EL (cell line): ENCODE measurements at places on chromosomes 16 and 17.

DNA sequence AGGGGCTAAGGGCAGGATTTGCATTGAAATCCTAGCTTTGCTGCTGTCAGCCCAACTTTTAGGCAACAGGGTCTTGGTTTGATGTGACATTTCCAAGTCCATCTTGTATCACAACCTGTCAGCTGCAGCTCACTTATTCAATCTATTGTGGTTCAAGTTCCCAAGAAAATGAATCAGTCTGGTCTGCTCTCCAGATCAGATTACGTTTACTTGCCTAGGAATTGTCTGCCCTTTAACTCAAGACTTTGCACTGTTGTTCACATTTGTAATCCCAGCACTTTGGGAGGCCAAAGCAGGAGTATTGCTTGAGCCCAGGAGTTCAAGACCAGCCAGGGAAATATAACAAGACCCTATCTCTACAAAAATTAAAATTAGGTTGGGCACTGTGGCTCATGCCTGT lies 10.0 kb downstream of the STX4 start:
- no peak for DNase-seq

GRCh38 chr17:21292867-21293830 lies 8.6 kb downstream of the MAP2K3 start:
- DNase-seq: no peak

- peak; percentile 48 for DNase-seq
Measured at GRCh38 chr17:12545877-12546513, 119.7 kb upstream of the MYOCD start.

GRCh38 chr16:600781-601180 lies 10.9 kb downstream of the RAB40C start:
- DNase-seq: no peak

- no peak for DNase-seq
Measured at GRCh38 chr16:28213396-28213795, 1.6 kb upstream of the XPO6 start.

- no peak for DNase-seq
Measured at GRCh38 chr17:9032151-9032550, 10.8 kb downstream of the NTN1 start.

DNA sequence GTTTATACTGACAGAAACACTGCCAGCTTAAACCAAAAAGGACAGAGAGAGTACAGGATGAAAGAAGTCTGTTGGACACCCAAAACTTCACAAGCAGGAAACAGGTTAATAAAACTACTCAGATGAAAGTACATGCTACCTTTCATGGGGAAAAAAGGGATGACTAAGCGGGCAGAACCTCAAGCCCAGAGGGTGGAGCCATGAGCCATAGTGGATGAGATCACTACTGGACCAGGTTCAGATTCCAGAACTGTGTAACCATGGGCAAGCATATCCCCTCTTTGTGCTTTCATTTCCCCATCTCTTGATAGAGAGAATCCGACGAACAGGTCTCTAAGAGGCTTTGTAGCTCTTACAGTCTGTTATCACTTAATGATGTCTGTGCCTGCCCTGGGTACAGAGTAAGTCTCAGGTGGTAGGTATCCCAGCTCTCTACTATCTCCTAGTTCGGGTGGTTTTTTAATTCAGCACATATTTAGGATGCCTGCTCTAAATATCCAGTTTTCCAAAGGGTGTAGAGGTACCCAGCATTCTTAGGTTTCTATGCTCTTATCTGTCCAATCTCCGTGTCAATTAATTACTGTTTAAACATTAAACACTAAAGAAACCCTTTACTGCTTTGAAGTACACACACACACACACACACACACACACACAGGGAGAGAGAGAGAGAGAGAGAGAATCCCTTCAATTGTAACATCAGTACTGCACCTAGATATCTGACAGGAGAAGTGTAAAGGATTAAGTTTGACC lies 206.7 kb downstream of the ZNF423 start:
- peak; percentile 75 for DNase-seq

DNA sequence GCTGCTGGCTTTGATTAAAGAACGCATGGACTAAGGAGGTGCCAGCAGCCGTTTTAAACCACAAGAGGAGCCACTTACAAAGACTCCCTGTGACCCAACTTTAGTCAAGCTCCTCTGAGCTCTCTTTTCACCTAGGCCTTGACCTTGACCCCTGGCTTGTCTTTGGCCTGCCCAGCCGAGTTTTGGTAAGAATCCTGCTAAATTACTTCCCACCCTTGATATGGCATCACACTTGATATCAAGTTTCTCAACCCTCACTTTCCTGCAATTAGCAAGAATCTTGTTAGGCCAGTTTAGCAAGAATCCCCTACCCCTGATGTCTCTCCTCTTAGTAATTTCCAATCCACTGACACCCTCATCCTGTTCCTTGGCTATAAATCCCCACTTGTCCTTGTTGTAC lies 232.8 kb upstream of the SALL1 start:
- DNase-seq: no peak

DNA sequence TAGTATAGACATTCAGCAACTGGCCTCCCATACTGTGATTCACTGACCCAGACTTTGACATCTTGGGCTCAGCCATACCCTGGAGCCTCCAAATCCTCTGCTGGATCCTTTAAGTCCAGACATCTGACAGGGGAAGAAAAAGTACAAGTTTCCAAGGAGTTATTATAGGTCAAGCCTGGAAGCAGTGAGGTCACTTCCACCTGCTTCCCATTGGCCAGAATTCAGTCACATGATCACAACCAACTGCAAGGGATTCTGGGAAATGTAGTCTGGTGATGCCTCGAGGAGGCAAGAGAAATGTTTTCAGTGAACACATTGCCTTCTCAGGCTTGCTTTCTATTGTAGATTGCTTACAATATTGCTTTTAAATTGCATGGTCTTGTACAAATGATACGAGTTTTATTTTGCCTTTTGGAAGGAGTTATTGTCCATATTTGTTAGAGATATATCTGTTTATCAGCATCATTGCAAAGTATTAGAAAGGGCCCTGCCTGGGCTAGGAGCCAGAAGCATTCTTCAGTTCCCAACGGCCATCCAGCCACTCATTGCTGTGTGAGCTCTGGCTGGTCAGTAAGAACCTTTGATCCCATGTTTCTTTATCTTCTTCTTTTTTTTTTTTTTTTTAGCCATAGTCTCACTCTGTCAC lies 696.9 kb downstream of the WWOX start:
- no peak for DNase-seq

DNA sequence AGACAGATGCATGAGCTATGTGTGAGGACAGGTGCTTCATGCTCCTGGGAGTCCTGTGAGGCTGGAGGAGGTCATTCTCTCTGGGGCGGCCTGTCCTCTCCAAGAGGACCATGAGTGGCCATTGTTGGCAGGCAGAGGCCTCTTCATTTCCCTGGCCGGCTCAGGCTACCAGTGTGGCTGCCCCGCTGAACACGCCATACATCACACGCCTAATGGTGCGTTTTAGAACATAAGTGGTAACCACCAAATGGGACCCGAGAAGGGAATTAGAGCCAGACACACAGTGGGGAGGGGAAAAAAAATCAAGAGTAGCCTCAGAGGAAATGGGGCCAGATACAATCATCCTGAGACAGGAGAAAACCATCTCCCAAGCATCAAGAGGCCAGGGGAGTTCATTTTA lies 140.0 kb downstream of the SPACA3 start:
- no peak for DNase-seq

DNA sequence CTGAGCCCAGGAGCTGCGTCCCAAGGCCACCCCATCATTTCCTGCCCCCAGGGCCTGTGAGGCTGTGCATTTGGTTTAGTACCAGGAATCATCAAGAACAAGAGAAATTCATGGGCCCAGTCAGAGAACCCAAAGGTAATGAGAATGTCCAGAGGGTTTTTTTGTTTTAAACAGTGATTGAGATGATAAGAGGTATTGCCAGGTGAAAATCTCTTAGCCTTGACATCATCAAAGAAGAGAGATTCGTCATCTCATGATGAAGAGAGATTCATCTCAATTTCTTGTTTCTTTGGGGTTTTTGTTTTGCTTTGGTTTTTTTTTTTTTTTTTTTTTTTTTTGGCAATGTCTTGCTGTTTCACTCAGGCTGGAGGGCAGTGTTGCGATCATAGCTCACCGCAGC lies 170.6 kb upstream of the CACNG5 start:
- no peak for DNase-seq

- DNase-seq: peak; percentile 67
Measured at GRCh38 chr16:48156790-48157209, 1.0 kb upstream of the ABCC12 start.

DNA sequence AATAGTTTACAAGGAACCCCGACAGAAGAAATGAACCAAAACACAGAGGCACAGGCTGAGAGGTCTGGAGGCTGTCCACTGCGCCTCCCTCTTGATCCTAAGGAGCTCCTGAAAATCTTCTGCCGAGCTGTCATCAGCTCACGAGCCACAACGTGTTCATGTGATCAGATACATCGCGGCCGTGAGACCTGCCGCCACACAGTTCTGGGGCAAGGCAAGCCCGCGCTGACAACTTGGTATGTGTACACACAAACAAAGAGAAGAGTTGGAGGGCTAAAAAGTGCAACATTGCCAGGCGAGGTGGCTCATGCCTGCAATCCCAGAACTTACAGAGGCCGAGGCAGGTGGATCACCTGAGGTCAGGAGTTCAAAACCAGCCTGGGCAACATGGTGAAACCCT lies 7.6 kb downstream of the EXOC7 start:
- DNase-seq: no peak

DNA sequence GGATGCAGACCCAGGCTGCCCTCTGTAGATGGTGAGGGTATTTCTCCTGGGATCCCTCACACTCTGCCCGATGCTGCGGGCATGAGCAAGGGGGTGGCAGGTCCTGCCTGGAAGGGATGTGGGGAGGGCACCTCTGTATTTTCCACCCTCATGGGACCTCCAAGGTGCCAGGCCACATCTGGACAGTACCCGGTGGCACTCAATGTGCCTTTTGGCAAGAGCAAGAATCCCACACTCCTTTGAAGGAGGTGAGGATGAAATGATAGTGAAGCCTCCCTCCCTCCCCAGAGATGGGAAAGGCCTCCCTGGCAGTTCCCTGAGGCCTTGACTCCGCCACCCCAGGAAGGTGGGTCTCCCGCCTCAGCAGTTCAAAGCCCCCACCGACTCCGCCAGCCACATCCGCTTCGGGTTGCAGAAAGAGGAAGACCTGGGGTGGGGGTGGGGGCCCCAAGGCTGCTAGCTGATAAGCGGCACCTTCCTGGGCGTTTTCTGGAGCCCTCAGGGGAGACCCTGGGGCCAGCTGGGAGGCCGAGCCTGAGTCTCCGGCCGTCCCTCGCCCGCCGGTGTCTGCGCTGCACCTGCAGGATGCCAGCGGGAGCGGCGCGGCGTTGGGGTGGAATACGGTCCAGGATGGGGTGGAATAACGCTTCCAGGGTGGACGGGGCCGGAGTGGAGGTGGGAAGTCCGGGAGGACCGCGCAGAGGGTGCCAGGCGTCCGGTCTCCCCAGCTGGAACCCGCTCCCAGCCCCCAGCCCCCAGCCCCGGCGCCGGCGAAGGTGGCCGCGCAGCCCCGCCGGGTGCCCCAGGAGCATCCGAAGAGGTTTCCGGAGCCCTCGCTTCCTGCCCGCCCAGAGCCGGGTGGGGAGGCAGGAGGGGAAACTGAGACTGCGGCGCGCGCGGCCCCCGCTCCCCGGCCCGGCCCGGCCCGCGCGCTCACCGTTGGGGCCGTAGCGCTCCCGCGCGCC lies 718 bp downstream of the ATP2A3 start:
- DNase-seq: no peak

DNA sequence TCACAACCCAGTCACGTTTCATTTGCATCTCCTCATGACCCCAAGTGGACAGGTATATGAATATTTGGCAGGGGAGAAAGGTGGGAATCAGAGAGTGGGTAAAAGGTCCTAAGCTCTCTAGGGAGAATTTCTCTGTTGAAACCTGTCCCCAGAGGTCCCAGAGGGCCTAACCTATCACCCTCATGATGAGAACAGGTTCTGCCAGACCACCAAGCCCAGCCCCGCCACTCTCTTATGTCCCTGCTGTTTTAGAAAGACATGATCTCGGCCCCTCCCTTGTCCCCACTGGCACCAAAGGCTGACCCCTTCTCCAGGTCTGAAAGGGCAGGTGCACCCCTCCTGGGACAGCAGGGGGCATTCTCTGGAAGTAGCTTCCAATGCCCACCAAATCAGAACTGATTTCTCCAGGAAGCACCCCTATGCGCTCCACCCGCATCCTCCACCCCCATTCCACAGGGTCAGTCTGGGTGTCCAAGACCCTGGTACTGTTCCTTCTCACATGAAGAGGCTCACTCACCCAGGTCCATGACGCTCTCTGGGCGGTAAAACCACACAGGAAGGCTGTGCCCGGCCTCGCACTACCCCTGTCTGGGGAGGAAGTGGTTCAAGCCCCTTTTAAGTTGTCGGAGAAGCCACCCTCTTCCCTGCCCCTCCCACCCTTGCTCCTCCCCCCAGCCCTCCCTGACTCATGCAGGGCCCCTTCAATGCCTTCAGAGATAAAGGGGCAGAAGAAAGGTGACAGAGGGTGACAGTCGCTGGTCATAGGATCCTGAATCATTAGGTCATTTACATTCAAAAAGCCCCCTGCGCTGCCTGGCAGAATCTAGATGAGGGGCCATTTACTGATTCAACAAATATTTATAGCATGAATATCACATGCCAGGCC lies at the start of gene CCR7:
Gene CCR7 (minus strand): TSS at position 590 of the 886 bp plus-strand sequence. CDS start 63 bp downstream, at position 527.
- DNase-seq: no peak

- no peak for DNase-seq
Measured at GRCh38 chr17:37359682-37360188, 16.1 kb upstream of the C17orf78 start.

DNA sequence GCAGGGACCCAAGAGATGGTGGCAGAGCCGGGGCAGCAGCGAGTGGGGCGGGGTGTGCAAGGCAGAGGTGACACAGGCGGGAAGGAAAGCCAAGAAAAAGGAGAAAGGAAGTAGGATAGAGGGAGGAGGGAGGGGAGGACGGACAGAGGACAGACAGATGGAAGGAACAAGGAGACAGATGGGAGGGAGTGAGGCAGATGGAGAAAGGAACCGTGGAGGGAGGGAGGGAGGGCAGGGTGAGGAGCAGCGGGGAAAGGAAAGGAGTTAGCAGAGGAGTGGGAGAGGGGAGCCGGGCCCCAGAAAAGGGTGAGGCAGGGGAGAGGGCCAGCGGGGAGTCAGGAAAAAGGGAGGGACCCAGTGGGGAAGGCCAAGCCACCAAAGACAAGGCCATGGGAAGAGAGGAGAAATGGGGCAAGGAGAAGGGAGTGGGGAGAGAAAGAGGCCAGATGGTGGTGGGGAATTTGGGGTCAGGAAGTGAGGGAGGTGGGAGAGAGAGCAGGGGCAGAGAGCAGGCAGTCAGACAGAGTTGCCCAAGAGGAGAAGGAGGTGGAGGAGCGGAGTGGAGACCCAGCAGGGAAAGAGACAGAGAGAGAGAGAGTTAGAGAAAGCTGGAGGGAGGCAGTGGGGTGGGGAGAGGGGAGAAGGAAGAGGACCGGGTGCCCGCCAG lies 13.2 kb upstream of the ASGR1 start:
- no peak for DNase-seq

GRCh38 chr17:2852729-2853282 lies 56.6 kb downstream of the RAP1GAP2 start:
- no peak for DNase-seq

- DNase-seq: no peak
Measured at GRCh38 chr17:44121997-44122815, 1.2 kb downstream of the HDAC5 start.

GRCh38 chr17:34613064-34614019 lies 34.0 kb downstream of the TMEM132E start:
- no peak for DNase-seq
